ENCODE measurements at places on chromosomes 7 and 10. TPM values are rescaled to one million over a fixed set of nuclear protein-coding genes. Genes with fewer than 3 reads are reported as not detected.

DNA sequence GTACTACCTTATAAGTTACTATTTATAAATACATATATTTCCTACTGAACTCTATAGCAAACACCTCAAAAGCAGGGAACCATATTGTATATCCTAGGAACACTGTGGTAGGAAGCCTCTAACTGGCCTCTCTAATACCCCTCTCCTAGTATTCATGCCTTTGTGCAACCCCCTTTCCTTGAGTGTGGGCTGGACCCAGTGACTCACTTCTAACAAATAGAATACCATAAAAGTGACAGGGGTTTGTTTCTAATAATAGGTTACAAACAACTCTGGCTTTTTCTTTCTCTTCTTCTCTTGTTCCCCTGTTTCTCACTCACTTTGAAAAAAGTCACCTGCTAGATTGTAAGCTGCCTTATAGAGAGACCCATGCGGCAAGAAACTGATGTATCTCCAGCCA is 51.6 kb upstream of the MACC1 start:
- no peak for DNase-seq

DNA sequence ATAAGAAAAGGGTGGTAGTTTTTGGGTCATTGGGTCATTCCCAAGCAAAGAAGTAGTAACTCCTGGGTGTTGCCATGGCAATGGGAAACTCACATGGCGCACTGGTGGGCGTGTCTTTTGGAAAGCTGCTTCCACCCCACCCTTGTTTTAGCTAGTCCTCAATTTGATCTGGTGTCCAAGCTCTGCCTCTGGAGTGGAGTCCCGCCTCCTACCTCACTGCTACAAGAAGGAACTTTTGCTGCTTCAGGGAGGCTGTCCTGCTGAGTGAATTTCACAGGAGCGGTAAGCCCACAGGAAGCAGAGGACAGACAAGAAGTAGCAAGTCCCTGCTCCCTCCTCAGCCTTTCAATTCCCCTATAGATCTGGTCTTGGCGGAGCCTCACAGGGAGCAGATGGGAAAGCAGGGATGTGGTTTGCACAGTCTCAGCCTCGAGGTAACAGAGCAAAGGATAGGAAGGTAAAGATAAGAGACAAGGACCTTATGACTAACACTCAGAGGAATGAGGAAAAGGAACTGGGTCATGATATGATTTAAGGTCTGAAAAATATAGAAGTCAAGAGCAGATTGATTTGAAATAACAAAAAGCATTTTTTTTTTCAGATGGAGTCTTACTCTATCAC is 700.3 kb downstream of the TNS3 start:
- DNase-seq = no peak

OR6V1 gene
- total RNA-seq = not detected

ZDHHC4 gene
- total RNA-seq = 160 TPM

GRCh38 chr7:121872831-121873288 is at the start of gene PTPRZ1:
PTPRZ1 (plus strand) TSS chr7:121873161; CDS start chr7:121873500, 339 bp downstream.
- DNase-seq = no peak

DNA sequence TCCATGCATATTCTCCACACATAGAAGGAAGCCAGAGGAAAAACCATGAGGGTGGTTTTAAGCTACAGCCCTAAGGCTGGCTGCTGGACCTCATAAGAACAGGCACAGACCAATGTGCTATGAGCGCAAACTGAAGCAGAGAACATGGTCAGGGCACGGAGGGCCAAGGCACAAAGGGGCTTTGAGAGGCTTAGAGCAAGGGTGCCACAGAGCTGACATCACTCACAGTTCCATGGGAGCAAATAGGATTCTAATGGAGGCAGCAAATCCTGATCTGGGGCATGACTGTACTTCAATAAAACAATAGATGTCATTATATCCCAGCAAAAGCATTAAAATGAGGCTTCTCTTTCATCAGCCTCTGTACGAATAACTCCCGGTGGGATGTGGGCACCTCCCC is 162.4 kb downstream of the COBL start:
- no peak for DNase-seq

VPS37D gene
- 6.3 TPM for total RNA-seq

DNA sequence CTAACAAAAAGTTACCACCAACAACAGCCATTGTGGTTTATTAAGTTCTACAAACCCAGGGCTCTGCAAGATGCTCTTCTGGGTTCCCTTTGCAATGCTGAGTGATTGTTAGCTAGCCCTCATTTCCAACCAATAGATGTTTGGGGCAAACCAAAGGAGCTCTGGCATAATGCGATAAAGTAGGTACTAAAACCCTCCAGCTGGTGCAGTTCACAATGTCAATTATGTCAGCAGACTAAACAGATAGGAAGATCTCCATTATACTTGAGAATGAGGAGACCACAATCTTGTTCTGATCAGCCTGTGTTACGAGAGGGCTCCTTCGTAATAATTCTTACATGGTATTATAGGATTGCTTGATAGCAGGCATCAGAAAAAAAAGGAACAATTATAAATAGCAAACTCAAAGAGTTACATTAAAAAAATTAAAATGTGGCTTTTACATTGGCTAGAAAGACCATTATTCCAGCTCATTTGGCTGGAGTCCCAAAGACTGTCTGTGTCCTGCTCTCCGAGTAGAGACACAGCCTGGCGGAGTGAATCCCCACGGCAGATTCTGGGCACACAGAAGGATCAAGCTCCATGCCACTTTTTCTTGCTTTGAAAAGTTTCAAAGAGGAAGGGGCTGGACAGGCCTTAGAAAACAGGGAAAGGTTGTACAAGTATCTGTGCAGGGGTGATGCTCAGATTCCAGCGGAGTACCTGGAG is 93.8 kb downstream of the ZRANB1 start:
- DNase-seq = no peak

GRCh38 chr10:116769791-116770190 is 27.4 kb upstream of the HSPA12A start:
- DNase-seq = no peak

GRCh38 chr10:62617652-62618051 is 186.9 kb upstream of the ADO start:
- DNase-seq = no peak

DNA sequence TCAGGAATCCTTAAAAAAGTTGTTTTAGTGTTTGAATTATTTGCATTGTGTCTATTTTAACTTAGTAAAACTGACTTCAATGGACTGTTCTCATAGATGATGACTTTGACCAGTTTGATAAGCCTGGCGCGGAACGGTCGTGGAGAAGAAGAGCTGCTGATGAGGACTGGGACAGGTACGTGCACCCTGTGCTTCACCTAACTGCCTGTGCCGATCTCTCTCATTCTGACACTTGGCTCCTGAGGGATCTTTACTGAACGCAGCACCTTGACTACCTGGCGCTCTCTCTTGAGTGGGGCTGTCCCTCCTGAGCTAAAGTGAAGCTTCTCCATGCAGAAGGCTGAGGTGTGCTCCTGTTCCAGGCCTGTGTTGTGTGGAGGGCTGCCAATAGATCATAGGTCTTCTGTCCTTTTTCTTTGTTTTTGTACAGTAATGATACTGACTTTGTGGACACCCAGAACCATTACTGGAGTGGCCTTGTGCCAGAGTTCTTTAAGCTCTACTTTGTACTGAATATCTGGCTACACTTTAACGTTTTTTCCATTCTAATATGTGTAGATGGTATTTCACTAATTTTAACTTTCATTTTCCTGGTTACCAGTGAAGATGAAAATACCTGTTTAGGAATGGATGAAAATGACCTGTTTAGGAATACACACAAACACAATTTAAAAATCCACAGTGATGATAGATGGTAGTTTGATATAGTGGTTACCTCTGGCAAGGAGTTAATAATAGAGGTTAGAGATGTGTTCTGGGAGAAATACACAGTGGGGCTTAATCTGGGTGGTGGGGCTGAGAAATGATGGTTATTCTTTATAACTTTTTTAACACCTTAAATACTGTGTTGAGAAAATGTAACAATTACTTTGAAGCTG is 20.9 kb downstream of the RBM33 start:
- DNase-seq = no peak

- no peak for DNase-seq
These were observed 336.3 kb downstream of the PTPRN2 start for GRCh38 chr7:158251061-158251965.

DNA sequence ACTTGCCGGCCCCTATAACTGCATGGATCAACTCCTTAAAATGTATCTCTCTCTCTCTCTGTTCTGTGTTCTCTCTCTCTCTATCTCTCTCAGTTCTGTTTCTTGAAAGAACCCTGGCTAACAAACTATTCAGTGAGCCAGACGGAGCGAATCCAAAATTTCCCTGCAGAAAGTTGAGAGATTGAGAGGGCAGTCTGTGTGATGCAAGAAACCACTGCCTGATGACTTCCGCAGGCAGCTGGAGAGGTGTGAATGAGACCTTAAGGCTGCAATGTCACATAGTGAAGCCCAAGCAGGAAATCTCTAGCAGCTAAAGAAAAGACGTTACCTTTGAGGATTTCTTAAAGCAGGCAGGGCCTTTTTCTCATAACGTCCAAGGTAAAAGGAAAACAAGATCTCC is 17.3 kb downstream of the FAM107B start:
- no peak for DNase-seq

DNA sequence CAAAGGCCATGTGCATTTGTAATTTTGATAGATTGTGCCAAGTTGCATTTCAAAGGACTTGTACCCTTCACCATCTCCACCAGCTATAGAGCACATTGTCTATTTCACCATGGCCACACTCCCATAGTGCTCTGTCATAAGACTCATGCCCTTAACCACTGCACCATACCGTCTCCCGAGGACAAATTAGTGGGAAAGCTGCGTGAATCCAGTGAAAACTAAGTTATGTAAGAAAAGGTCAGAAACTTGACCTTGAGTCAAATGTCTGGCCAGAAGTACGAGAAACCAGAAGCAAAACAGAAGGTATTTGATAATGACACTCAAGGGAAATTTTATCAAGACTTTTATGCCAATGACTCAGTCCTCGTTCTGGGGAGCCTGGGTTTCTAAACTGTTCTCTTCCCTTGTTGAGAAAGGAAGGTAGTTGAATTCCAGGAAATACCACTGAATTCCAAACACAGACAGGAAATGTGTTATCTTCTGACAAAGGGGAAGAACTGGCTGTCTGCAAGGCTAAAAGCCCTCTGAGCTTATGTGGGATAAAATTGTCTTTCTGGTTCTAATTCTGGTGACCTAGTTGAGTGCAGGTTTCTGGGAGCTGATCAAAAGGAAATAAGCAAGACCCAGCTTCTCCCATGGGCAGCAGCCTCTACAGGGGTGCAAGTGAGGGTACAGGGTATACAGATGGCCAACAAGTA is 49.7 kb downstream of the CDK1 start:
- DNase-seq = peak; percentile 51

DNA sequence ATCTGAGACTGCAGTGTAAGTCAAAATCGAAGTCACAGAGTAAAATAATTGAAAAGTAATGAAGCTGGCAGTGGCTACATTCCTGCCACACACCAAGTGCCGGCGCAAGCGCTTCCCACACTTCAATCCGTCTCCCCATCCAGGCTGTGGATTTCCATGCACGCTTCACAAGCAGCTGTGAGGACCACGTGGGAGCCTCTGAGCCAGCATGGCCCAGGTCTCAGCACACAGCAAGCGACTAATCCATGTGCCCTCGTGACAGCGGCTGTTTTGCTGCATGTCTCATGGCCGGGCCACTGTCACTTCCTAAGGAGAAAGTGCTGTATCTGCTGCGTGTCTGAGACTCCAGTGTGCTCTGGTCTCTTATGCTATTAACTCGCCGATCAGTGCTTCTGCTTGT is 566.9 kb downstream of the DNAJB6 start:
- no peak for DNase-seq

MET gene
- 67.7 TPM for total RNA-seq

DPP6 gene
- not detected for total RNA-seq

DNA sequence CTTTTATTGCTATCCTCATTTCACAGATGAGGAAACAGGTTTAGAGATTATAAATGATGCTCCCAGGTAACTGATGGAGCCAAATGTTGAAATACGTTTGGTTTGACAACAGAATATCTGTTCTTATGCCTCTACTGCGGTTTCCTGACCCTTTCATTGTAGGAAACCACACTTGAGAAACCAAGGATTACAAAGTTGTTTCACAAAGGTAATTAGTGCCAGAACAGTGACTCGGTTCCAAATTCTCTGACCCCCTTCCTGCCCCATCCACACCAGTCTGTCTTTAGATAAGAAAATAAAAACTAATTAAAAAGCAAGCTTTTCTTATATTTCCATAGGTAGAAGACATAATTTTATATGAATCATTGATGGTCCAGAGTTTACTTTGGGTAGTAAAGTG is 393.7 kb upstream of the MBL2 start:
- no peak for DNase-seq

ACBD7 gene
- total RNA-seq = 1.7 TPM

OR2A1 gene
- total RNA-seq = not detected

- peak; percentile 44 for DNase-seq
These were observed 757 bp downstream of the EIF3A start for GRCh38 chr10:119079599-119080520.

SEMA4G gene
- total RNA-seq = 0.89 TPM

DNAJB9 gene
- total RNA-seq = 20.9 TPM

GRCh38 chr7:92635538-92635937 is 45.3 kb upstream of the FAM133B start:
- DNase-seq = no peak

NPC1L1 gene
- total RNA-seq = not detected

NUTM2B gene
- total RNA-seq = 0.84 TPM

PAPSS2 gene
- 0.17 TPM for total RNA-seq

DNA sequence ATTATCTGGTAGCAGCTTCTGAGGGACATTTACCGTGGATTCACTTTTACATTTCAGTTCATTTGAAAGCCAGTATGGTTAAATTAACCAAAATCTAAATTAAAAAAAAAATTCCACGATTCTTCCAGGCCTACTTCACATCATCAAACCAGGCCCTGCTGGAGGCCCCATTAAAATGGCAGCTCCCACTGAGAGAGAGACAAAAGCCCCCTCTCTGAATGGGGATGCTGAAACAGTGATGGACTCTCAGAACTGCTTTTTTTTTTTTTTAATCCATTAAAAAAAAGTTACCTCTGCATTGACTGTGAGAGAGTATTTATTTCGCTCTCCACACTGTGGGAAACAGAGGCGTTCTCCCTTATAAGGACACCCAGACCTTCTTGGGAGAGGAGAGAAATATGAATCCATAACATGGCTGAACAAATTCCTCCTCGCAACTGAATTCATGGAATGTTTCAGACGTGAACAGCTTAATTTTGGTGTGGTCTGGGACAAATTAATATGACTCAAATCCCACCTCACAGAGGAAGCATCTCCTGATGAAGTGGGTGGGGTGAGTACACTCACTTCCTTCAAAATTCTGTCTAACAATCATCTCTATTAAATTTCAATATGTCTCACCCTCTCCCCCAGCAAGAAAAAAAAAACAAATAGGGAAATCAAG is 73.5 kb downstream of the SAMD9 start:
- no peak for DNase-seq

DNA sequence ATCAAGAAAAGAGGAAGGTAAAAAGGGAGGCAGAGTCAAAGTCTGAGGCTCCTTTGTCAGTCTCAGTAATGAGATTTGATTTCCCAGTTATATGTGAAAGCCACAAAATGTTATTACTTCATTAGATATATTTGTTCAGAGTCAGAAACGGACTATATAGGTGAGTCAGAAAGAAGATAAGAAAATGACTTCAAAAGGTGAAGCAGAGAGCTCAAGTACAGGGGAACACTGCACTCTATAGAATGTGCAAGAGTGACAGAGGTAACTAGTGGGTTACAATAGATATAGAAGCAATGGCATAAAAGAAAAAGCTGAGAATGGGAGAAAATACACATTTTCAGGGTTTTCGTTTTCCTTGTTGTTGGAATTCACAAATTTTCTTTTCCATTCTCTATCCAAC is 43.3 kb downstream of the DGKB start:
- DNase-seq = no peak

- no peak for DNase-seq
These were observed 60.1 kb downstream of the OGDH start for GRCh38 chr7:44666566-44666965.

- DNase-seq = no peak
These were observed 8.0 kb downstream of the SLC25A13 start for GRCh38 chr7:96313940-96314339.

FAM171A1 gene
- 14.8 TPM for total RNA-seq
